Gastroesophageal sphincter (tissue), 4 donors: ENCODE measurements at places on chromosomes 3 and 15. TPM values are rescaled to one million over a fixed set of nuclear protein-coding genes. Genes with fewer than 3 reads are reported as not detected.

The TRH gene
- total RNA-seq: not detected

The ZNF660 gene
- 5.0 TPM for total RNA-seq

The SH2D7 gene
- not detected for total RNA-seq

The BTLA gene
- 0.08 TPM for total RNA-seq

DNA sequence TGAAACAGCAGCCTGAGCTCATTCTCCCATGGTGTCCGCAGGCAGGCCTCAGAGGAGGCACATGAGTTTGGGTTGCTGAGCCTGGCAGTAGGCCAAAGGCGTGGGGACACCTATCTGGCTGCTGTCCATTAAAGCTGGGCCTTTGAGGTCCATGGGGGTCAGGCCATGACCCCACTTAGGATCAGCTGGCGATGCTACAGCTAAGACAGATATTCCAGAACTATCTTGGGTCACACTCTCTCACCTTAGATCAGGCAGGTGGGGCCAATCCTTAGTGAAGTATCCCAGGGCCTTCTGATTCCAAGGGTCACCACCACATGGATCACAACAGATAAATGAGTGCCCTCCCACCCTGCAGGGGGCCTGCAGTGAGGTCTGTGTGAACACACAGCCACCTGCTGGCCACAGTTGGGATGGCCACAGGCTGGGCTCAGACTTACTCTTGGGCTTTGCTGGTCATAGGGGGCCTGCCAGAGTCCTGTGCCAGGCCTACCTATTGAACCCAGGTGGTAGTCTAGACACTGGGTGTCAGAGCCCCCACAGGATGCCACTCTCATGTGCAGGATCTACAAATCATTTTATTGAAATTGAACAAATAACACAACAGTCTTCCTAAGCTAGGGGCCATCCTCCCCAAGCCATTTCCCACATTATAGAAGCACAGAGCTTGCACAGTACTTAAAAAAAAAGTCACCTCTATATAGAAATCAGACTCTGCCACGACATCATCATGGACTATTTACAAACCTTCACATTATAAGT lies 2.0 kb upstream of the HYAL2 start:
- ATAC-seq: no peak

- ATAC-seq: no peak
Observed at GRCh38 chr3:100158918-100159330, 44.6 kb upstream of the FILIP1L start.

DNA sequence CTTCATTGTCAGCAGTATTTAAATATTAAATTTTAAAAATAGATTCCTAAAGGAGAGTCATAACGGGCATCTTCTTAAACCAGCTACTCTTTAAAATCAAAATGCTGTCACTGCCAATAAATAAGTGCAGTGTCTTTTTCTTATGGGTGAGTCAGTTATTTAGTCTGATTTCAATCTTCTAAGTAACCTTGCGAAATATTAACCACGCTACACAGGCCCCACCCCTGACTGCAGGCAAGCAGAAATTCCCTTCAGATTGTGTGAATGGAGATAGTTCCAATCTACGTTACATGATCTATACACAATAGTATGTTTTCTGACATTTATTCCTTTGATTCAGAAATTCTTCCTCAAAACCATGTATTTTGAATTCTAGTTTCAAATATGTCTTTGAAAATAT lies 141.5 kb downstream of the GADL1 start:
- peak; percentile 43 for ATAC-seq

- ATAC-seq: no peak
Observed at GRCh38 chr3:79414035-79414434, 353.8 kb downstream of the ROBO1 start.
